Left hindlimb (tissue), 1 donor: ENCODE measurements at places on chromosomes 1 and 21.

DNA sequence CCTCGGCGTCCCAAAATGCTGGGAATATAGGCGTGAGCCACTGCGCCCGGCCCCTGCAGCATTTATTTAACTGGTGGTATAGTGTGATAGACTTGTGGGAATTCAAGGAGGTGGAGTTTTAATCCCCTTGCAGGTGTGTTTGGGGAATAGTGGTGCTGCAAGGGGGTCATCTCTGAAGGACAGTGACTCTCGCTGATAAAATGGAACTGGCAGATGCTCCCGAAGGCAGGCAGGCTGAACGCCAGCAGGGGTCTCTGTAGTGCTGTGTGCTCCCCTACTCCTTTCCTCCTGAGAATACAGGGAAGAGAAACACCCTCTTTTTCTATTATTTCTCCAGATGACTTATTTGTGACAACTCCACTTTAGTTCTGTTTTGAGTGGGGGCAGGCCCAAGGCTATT lies 4.0 kb downstream of the OSCP1 start:
- DNase-seq, result no peak

GRCh38 chr1:212607913-212608391 lies 609 bp upstream of the ATF3 start:
- DNase-seq, result no peak

- no peak for DNase-seq
Observed at GRCh38 chr1:15509586-15509985, 14.4 kb downstream of the CASP9 start.

DNA sequence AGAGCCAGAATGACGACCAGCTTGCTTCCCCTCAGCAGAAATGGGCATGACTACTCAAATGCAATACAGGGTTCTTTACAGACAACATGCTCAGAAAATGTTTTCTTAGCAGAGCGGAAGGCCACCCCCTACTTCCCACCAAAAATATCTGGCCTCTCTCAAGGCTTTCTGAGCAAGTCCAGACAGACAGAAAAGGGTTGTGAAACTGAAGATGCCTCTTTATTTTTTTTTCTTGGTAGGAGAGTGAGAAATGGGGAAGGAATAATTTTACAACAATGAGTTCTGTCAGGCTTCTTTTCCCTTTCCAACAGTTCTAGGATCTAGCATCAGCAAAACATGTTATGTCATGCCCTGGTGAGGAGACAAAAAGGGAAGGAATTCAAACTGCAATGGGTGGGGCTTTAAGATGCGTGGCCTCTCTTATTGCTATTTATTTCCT lies 172.0 kb upstream of the CAMK1G start:
- DNase-seq, result no peak

- no peak for DNase-seq
Observed at GRCh38 chr1:232353001-232353400, 276.9 kb downstream of the SIPA1L2 start.

GRCh38 chr1:84181350-84182005 lies 37.4 kb downstream of the PRKACB start:
- DNase-seq, result no peak

DNA sequence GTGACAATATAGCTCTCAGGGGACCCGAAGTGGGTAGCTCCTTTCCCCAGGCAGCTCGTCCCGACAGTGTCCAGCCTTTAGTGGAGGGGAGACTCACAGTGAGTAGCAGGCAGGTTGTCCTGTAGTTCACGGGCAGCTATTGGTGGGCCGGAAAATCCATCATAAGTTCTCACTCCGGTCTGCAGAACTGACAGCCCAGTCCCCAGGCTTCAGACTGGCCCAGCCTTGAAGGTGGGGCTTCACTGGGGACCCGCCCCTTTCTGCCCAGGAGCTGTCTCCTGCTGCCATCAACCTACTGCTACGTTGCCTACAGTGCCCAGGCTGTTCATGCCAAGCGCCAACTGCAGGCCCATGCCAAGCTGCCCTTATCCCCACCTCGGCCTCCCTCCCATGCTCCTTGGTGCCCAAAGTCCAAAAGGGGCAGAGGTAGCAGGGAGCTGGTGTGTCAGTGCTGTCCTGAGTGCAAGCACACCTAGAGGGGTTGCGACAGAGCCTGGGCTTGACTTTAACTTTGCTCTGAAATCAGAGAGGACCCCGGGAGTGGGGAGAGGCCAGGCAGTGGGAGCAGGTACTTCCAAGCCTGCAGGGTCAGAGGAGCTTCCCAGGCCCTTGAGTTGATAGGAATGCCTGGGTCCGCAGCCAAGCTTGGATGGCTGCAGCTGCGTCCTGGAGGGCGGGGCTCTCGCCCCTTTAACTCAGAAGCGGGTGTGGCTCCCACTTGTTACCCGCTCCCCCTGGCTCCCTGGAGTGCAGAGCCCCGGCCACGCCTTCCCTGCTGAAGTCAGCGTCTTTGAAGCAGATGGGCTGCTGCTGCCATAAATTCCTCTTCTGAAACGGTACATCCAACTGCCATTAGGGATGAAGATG lies 1144.3 kb upstream of the NCAM2 start:
- no peak for DNase-seq

DNA sequence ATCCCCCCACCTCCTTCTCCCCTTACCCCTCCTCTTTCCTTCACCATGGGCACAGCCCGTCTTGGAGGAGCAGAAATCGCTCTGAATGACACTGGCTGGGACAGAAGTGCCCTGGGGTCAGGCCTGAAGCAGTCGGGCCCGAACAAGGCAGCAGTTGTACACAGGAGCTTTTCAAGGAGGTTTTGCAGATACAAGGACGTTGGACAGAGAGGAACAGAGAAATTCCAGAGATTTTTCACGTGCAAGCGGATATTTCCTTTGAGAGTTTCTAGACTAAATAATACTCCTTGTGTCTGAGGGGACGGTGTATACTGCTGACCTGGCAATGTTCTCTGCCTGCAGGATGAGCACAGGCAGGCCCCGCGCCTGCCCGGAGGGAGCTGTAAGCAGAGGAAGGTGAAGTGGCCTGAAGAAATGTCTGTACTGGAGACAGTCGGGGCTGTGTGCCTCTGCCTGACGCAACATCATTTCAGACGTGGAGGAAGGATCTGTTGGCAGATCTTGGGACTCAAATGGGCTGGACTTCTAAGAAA lies 95.3 kb upstream of the SLC25A33 start:
- DNase-seq, result no peak

GRCh38 chr21:44263221-44263760 lies 1.6 kb upstream of the DNMT3L start:
- peak; percentile 23 for DNase-seq

- no peak for DNase-seq
Observed at GRCh38 chr1:44256762-44257554, 43.7 kb downstream of the DMAP1 start.

- no peak for DNase-seq
Observed at GRCh38 chr1:2354511-2355372, 36.6 kb downstream of the MORN1 start.

GRCh38 chr1:38487396-38487795 lies 372.2 kb downstream of the RRAGC start:
- no peak for DNase-seq

DNA sequence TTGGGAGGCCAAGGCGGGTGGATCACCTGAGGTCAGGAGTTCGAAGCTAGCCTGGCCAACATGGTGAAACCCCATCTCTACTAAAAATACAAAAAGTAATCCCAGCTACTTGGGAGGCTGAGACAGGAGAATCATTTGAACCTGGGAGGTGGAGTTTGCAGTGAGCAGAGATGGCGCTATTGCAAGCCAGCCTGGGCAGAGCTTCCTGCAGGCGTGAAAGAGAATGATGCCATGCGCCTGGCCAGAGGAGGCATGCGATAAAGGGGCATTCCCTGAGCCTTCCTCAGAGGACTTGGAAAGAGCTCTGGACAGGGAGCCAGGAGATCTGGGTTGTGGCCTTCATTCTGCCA lies 3.2 kb downstream of the E2F2 start:
- DNase-seq, result no peak

GRCh38 chr1:246068619-246069509 lies 438.2 kb downstream of the SMYD3 start:
- DNase-seq, result no peak

DNA sequence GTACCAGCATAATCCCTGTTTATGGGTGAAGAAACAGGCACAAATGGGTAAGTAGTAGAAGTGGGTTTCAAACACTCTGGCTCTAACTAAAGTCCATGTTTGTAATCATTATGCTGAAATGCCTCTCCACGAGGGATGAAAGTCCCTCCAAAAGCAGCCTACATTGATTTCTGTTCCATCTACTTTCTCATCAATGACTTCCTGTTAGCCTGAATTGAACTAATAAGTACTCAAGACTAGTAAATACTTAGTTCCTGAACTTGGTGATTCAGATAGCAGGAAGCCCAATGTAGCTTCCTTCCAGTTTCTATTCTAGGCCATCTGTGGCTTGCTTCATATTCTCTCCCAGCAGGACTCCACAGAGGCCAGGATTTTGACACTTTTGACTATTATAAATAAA lies 11.3 kb upstream of the BACH1 start:
- no peak for DNase-seq

DNA sequence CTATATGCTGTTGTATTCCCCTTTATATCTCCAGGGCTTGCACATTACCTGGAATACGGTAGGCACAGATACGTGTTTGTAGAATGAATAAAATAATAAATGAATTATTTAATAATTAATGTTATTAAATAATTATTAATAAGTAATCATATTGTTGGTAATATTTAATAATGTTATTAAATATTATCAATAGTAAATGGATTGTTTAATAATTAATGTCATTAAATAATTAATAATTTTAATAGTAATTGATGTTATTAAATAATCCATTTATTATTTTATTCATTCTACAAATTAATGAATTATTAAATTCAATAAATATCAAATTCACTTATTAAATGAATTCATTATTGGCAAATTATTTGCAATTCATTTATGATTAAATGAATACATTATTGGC lies 175.1 kb downstream of the MATN1 start:
- no peak for DNase-seq

DNA sequence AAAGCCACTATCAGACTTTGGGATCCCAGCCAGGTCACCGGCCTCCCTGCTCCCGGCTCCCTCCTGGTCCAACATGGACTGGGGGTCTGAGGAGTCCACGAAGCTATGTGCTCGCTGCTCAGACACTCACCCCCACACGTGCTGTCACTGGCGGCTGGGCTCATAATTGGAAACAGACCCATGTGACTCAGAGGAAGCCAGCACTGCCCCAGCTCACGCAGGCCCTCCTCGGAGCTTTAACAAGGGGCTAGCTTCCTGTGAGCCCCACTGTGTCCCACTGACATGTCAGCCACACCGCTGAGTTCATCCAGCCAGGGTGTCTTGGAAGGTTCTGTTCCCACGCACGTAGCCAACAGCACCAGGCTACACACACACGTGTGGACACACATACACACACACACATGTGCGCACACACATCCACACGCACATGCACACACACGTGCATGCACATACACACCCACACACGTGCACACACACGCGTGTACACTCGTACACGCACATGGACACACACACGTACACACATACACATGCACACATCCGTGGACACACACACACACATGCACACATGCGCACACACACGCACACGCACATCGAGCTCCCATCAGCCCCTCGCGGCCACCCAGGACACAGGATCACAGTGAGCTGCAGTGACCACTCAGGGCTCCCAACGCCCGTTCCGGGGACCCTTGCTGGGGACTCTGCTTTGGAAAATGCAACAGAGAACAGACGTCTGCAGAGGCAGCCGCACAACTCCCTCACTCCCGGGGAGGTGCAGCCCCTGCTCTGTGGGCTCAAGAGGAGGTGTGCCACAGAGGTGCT lies 18.4 kb upstream of the COL6A2 start:
- peak; percentile 72 for DNase-seq

DNA sequence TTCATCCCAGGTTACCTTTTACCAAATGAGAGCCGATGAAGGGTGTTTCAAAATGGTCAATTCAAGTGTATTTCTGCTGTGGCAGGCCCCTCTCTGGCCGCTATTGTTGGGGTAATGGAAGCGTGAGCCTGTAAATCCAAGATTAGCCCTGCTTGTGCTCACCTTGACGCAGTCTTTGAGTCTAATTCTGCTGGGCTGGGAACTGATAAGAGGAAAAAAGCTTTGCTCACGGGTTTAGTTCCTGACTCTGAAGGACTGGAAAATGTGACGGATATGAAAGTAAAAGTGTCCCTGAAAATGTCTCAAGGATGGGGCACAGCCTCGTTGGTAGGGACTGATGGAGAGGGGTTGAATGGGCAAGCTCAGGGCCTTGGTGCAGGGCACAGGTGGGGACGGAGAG lies 125.9 kb upstream of the GALNT2 start:
- no peak for DNase-seq

GRCh38 chr1:10179406-10180091 lies 30.8 kb upstream of the KIF1B start:
- DNase-seq, result no peak

- DNase-seq, result no peak
Observed at GRCh38 chr1:117079737-117080136, 19.6 kb downstream of the TTF2 start.

- DNase-seq, result no peak
Observed at GRCh38 chr1:243710467-243710866, 139.6 kb downstream of the AKT3 start.

DNA sequence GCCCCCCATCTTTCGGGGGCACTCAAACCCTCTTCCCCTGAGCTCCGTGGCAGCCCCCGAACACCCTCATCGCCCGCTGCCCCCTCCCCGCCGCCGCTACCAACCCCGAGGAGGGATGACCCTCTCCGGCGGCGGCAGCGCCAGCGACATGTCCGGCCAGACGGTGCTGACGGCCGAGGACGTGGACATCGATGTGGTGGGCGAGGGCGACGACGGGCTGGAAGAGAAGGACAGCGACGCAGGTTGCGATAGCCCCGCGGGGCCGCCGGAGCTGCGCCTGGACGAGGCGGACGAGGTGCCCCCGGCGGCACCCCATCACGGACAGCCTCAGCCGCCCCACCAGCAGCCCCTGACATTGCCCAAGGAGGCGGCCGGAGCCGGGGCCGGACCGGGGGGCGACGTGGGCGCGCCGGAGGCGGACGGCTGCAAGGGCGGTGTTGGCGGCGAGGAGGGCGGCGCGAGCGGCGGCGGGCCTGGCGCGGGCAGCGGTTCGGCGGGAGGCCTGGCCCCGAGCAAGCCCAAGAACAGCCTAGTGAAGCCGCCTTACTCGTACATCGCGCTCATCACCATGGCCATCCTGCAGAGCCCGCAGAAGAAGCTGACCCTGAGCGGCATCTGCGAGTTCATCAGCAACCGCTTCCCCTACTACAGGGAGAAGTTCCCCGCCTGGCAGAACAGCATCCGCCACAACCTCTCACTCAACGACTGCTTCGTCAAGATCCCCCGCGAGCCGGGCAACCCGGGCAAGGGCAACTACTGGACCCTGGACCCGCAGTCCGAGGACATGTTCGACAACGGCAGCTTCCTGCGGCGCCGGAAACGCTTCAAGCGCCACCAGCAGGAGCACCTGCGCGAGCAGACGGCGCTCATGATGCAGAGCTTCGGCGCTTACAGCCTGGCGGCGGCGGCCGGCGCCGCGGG lies 837 bp downstream of the FOXD3 start:
- DNase-seq, result no peak

DNA sequence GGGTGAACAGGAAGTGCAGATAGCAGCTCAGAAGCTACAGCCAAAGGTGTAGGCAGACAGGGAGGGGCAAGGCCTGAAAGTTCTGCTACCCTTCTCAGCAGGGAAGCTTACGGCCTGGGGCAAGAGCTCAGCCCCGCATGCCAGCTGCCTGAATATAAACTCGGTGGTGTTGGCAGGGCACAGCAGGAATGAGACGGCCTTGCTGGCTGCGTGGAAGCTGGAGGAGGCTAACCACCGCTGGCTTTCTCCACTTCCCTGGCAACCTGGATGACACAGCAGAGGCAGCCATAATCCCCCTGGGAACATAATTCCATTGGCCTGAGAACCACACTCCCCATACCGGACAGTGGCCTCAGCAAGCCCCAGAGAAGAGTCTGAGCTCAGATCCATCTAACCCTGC lies 81.9 kb upstream of the PRRC2C start:
- DNase-seq, result no peak
